ENCODE measurements at places on chromosomes 2 and 18.
A peak's percentile ranks its signal among the peaks of the same experiment; 100 is the strongest.

DNA sequence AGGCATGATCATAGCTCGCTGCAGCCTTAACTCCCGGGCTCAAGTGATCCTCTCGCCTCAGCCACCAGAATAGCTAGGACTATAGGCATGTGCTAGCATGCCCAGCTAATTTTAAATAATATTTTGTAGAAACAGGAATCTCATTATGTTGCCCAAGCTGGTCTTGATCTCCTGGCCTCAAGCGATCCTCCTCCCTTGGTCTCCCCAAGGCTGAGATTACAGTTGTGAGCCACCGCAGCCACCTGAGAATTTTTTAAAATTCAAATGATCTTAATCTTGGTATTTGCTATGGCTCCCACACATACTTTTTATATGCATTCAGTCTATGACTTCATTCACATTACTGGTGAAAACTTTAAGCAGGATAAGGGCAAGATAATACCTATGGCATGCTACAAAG is 13.1 kb downstream of the KRCC1 start:
- no peak for DNase-seq

DNA sequence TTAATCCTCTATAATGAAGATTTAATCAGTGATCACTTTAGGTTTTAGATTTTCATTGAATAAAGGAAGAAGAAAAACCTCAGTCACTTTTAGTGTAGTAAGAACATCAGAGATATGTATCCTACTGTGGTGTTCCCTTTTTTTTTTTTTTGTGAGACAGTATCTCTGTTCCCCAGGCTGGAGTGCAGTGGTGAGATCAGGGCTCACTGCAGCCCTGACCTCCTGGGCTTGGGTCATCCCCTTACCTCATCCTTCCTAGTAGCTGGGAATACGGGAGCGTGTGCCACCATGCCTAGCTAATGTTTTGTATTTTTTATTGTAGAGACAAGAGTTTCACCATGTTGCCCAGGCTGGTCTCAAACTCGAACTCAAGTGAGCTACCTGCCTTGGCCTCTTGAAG is 5.1 kb downstream of the SLC39A10 start:
- DNase-seq = peak; percentile 39

DNA sequence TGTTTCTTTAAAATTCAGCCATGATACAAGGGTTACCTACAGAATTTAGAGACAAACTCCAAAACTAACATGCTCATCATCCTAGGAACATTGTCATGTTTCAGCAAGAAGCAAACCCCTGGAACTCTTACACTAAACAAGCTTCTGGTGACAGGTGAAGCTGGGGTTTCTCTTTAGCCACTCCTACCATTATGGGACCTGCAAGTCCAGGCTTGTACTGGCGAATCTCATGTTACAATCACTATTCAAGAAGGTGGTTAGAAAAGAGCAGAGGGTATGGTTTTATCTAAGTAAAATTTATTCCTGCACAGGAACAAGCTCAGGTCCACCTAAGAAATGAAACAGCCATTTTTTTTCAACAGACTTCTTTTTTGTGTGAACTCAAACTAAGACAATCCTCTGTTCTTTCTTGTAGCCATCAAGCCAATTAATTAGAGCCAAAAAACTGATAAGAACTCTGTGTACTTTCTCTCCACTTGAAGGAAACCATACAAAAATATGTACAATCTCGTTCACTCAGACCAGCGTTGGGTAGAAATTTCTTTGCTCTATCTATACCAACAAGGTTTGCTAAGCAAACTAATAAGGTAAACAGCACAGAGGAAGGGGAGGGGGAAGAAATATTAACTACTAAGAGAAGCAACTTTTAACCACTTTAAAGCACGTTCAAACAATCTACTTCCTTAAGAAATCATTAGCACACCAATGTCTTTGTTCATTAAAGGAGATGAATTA is 63.3 kb upstream of the NEDD4L start:
- DNase-seq = no peak

DNA sequence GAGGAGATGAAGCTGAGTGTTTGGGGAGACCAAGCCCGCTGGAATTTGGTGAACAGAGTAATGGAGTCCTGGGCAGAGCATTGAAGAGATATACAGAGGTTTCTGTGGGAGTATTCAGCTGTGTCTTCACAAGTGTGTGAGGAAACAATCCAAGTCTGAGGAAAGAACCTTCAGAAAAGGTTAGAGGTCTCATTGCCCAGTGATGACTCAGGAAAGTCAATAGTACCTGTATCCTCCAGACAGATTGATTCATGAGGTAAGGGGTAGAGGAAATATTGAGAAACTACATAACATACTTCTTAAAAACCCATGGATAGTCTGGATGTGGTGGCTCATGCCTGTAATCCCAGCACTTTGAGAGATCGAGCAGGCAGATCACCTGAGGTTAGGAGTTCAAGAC is 392.3 kb downstream of the GALNT13 start:
- no peak for DNase-seq

GRCh38 chr2:45009303-45009927 is at the start of gene SIX2:
Gene SIX2, minus strand, starts transcription at chr2:45009452. Its CDS starts 342 bp downstream, at chr2:45009110.
- DNase-seq = peak; percentile 33

- no peak for DNase-seq
Measured at GRCh38 chr2:204072443-204073324, 136.1 kb downstream of the ICOS start.

DNA sequence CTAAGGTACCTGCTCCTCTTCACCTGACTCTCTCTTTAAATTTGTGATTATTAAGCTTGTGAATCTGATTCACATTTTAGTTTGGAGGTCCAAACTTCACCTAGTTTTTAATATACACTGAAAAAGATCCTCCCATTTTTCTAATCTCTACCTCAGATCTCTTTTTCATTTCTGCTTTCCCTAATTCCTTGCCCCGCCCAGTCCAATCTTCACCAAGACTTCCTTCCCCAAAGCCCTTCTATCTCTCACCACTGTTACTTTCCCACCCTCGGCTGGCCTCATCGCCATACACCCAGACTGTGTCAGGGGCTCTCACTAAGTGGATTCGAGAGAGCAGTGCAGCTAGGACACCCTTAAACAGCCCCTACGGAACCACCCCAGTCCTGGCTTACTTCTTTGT is 40.0 kb downstream of the LBH start:
- peak; percentile 73 for DNase-seq

DNA sequence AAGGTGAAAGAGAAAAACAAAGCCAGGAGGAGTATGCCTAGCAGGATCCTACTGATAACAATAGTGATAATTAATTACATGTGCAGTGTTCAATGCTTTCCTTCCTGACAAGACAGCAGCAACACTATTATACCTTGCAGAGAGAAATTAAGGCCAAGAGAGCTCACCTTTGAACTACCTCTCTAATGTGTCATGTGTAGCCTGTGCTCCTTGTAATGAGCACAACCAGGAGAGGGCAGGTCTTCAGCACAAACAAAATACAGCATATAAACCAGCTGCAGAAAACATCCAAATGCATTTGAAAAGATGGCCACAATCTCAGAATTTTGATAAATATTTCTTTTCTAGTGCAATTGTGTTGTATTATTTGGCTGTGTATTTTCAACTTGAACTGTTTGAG is 1425.7 kb downstream of the DSC3 start:
- DNase-seq = no peak

GRCh38 chr2:143357966-143358365 is 228.7 kb downstream of the ARHGAP15 start:
- no peak for DNase-seq

DNA sequence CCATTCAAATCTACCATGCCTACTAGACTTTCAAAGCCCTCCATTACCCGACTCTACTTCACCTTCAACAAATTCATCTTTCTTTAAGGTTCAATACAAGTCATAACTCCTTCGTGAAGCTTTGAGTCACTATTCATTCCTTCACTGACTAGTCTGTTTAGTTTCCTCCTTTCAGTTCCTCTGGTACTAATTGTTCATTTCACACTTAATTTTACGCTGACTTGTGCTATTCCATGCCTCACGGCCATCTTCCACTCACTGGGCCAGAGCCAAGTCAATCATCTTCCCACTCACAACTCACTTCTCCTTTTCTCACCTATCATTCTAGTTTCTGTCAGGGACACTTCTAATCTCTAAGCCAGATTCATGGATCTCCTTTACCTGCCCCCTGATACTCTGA is 136.2 kb downstream of the MTX2 start:
- no peak for DNase-seq

DNA sequence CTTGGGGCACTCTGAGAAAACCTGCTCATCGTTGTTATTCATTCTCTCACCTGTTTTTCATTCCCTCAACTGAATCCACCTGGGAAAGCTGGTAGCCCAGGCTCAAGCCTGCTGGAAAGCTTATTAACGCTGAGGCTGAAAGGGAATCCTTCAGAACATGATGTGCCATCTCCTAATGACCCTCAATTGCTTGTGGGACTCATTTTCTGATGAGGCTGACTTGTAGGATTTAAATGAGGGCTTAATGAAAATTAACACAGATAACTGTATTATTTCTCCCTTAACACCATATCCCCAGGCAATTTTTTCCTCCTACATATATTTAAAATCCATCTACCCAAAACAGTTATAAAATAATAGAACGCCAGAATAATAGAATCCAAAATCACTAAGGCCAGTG is 162.7 kb upstream of the ACAA2 start:
- no peak for DNase-seq

GRCh38 chr2:237863102-237863511 is 3.7 kb downstream of the RAMP1 start:
- no peak for DNase-seq

DNA sequence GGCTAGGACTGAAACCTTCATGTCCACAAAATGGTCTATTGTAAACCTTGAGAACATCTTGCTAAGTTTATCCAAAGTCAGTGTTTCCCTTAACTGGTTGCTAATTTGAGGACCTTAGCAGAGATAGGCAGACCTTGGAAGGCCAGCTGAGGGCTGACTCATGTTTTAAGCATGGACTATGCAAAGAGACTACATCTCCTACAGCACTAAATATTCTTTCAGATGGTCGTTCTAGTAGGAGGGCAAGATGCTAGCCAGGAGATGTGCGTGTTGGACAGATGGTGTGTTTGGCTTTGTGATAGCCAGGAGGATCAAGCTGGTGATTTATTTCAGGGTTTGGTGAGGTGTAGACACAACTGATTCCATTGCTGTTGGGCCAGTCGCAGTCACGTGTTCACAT is 75.8 kb downstream of the NRP2 start:
- DNase-seq = no peak

- DNase-seq = no peak
Measured at GRCh38 chr2:107717661-107718060, 109.0 kb upstream of the RGPD4 start.

DNA sequence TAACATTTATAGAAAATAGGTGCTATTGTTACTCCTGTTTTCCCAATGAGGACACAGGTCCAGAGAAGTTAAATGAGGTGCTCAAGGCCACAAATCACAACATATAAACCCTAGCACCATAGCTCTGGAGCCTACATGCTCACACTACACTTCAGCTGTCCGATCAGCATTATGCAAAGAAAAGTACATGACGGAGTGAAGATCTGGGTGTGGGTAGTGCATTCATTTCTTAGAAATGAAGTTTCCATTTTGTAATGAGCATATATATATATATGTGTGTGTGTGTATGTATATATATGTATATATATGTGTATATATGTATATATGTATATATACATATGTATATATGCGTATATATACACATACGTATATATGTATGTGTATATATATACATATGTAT is 30.2 kb upstream of the MRPL19 start:
- no peak for DNase-seq
